ENCODE measurements at places on chromosomes 11 and 22. TPM values are rescaled to one million over a fixed set of nuclear protein-coding genes. Genes with fewer than 3 reads are reported as not detected.

ARHGAP8 gene
- total RNA-seq = 24.8 TPM

PKDREJ gene
- not detected for total RNA-seq

- DNase-seq = no peak
Observed at GRCh38 chr11:46290011-46290410, 12.5 kb downstream of the CREB3L1 start.

GRCh38 chr11:75518204-75518549 is 7.6 kb downstream of the GDPD5 start:
- DNase-seq = peak; percentile 73

DNA sequence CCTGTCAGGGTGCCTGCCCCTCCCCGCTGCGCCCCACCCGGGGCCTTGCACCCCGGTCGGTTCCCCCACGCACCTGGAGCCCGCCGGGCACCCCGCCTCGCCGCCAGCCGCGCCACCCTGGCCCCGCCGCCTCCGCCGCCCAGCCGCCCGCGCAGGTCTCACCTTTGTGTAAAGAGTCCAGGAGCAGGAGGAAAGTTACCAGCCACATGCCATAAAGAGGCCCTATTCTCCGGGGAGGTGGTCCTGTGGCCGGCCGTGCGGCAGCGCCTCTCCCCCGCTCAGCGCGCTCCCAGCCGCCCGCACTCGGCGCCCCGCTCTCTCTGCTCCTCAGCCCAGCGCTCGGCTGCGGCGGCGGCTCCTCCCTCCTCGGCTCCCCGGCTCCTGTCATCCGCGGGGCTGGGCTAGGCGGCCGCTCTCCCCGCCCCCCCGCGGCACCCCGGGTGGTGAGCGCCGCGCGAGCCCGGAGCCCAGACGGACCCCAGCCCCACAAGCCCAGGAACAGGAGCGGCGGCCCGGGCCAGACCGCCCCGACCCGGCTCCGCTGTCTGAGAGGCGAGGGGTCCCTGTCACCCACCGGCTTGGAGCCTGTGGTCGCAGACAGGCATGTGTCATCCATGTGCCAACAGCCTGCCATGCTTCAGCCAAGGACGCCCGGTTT is at the start of gene DSCAML1:
Gene DSCAML1, minus strand, starts transcription at position 345 of the 658 bp plus-strand sequence. Its CDS starts 137 bp downstream, at position 208.
- peak; percentile 93 for DNase-seq

GRCh38 chr11:20192151-20192550 is 31.9 kb upstream of the DBX1 start:
- no peak for DNase-seq

- DNase-seq = no peak
Observed at GRCh38 chr11:106249617-106250239, 172.3 kb downstream of the AASDHPPT start.

GRCh38 chr11:1762537-1763302 is 1.0 kb downstream of the CTSD start:
- no peak for DNase-seq

DNA sequence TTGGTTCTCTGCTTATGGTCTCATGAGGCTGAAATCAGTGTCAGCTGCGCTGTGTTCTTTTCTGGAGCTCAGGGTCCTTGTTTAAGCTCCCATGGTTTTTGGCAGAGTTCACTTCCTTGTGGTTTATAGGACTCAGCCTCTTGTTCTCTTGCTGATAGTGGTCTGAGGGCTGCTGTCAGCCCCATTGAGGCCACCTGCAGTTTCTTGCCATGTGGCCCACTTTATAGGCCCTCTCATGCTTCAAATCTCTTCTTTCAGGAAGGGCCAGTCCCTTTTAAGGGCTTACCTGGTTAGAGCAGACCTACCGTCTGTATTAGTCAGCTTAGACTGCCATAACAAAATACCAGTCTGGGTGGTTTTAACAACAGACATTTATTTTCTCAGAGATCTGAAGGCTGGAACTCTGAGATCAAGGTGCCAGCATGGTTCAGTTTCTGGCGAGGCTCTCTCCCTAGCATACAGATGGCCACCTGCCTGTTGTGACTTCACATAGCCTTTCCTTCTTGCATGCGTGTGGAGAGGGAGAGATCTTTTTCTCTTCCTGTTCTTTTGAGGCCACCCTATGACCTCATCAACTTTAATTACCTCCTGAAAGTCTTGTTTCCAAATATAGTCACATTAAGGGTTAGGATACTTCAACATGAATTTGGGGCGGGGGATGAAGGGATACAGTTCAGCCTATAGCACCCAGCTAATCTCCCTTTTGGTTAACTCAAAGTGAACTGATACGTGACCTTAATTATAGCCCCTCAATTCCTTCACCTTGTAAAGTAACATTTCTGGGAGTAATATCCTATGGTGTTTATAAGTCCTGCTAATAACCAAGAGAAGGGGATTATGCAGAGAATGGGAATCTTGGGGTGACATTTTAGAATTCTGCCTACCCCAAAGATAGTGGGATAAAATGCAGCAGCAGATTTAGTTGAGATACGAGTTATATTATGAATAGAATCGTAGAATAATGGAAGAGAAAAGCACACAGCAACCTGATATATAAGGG is 131.8 kb downstream of the UVRAG start:
- DNase-seq = no peak

GRCh38 chr11:117621226-117621625 is 175.8 kb downstream of the DSCAML1 start:
- no peak for DNase-seq

DNA sequence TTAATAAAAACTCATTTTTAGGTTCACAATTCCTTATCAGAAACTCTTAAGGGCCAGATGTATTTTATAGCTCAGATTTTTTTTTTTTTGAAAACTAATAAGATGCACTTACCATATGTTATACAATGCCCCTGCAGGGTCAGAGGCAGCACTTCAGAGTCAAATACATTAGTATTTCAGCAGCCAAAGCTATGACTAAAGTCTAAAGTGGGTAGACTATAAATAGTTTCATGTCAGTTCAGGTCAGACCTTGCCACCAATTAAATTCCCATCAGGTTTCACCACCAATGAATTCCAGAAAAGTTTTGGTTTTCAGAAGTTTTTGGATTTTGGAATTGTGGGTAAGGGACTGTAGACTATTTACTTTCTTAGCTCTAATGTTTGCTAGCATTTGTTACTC is 75.9 kb downstream of the FAM83F start:
- no peak for DNase-seq

DNA sequence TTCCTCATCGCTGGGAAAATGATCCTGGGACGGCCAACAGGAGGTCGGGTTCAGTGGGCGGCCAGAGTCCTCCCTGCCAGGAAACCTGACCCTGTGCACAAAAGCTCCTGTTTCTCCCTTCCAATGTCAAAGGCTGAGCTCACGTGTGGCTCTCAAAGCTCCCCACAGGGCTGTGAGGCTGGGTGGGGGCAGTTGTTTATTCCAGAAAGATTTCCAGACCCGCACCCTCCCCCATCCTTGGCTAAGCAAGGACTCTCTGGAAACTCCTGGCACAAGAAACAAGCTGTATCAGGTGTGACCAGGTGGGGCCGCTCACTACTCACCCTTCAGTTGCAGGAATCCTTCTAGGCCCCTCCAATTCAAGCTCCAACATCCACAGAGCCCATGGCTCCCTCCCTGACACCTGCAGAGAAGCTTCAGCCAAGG is 131.9 kb downstream of the SHANK2 start:
- DNase-seq = peak; percentile 85

GRCh38 chr11:10197091-10197490 is 96.9 kb downstream of the SBF2 start:
- DNase-seq = no peak
